SJCRH30 (cell line): ENCODE measurements at places on chromosomes 5 and 9.

DNA sequence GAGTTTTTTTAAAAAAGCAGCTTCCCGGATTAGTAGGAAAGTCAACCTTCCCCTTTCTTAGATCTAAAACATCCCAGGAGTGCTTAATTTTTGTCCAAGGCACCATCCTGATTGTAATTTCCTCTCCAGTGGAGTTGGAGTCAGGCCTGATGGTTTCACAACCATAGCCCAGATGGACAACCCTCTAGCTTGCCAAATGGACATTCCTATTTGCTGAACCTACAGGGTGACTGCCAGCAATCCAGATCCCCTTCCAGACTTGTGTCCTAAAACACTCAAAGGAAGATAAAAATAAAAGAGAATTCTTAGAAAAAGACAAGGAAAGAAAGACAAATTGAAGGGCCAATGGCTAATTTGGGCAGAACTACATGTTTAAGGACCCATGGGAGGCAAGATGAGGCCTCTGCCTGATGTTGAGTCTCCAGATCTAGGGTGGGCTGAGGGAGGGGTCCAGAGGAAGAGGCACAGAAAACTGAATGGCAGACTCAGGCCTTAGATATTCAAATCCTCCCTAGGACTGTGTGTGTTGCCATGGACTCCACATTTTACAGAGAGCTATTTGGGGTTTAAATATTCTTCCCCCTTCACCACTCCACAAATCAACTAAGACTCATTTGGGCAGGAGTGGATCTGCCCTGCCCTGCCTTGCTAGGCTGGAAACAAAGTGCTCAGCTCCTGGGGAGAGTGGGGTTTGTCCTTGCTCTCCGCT is 38.5 kb upstream of the SLC44A1 start:
- DNase-seq, result no peak

DNA sequence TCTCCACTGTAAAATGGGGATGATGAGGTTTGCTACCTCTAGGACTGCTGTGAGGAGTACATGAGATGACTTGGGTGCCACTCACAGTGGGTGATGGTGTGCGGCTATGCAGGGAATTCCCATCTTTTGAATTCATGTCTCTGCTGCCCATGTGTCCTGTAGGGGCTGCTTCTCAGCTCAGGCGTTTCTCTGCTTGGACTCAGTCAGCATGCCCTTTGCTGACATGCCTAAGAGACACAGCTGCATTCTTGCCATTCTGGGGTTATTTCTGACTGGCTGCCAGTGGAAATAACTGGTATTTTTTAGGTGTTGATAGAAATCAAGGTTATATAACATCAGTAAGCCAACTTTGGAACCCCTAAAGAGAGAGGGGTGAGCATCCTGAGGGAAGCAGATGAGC is 24.3 kb upstream of the XPA start:
- no peak for DNase-seq

GRCh38 chr5:142280066-142281007 is 44.5 kb downstream of the SPRY4 start:
- DNase-seq, result peak; percentile 78

DNA sequence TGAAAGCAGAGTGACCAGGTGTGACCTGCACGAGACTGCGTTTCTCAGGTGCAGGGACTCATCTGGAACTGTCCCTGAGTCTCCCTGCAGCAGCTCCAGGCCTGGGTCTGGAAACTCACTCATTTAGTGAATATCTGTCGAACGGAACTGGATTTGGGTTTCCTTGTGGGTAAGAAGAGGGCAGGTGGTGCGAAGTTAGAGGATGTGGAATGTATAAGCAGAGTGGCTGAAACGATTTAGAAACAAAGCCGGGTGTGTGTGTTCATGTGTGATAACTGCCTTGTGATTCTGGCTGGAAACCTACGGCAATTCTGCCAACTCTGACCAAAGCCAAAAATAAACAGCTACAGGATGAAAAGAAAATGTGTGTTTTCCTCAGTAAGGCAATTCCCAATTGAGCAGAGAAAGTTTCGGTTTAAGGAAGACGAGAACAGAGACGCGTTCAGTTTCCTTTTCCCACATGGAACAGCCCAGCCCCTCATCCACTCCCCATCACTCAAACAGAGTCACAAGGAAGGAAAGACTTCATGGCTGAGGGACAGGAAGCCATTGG is 130.3 kb downstream of the NSG2 start:
- DNase-seq, result no peak

GRCh38 chr9:4618700-4619099 is 43.4 kb upstream of the PLPP6 start:
- no peak for DNase-seq

DNA sequence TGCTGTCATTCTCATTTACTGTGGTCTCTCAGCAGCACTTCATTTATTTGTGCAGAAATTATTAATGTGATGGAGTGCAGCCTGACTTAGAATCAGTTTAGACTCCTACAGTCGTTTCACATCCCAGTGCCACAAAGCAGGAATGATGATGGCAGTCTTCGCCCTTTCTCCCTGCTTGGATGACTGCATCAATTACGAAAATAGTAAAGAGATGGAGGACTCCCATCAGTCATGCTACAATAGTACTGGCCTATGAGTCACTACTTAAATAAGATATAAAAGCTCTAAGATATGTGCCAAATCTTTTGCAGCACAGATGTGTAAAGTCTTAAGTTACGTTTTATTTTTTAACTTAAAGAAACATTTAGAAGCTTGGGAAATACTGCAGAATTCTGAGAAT is 263.9 kb downstream of the CHSY3 start:
- DNase-seq, result no peak
